ENCODE measurements at places on chromosomes 6 and 20. TPM values are rescaled to one million over a fixed set of nuclear protein-coding genes. Genes with fewer than 3 reads are reported as not detected.

- H3K27me3 ChIP-seq = no peaks in the 10 kb centered on the region
- H3K4me3 ChIP-seq = no peak overlapping the region
- peaks cover 53% of the 10 kb centered on the region for H3K36me3 ChIP-seq
- peak; percentile 62 for DNase-seq
- H3K4me1 ChIP-seq = no peaks in the 10 kb centered on the region
Measured at GRCh38 chr6:593139-593906, 63.6 kb downstream of the HUS1B start.

PANK2 gene
- total RNA-seq = 59.3 TPM

DNA sequence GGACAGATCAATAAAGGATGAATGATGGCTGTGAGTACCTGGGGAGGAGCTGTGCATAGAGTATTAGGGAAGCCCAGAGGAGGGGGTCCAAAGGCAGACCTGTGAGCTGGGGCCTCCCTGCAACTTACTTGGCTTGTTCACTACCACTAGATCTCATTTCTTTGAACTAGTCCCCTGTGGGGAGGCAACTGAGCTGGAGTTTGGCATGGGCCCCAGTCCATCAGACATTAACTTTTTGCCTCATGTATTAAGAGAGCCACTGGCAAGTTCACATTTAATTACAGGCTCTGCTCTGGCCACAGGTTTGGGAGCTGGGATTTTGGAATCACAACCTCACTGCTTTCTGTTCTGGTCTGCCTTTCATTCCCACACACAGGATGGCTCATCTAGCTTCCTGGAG, 254.1 kb downstream of the PRL start:
- no peak overlapping the region for H3K27ac ChIP-seq
- DNase-seq = no peak
- no peaks in the 10 kb centered on the region for H3K4me1 ChIP-seq
- H3K36me3 ChIP-seq = no peaks in the 10 kb centered on the region
- H3K4me3 ChIP-seq = no peak overlapping the region

GRCh38 chr6:169271877-169272216, 18.2 kb upstream of the THBS2 start:
- no peaks in the 10 kb centered on the region for H3K27me3 ChIP-seq
- no peaks in the 10 kb centered on the region for H3K4me1 ChIP-seq
- no peak overlapping the region for H3K27ac ChIP-seq
- no peaks in the 10 kb centered on the region for H3K36me3 ChIP-seq

- H3K4me3 ChIP-seq = no peak overlapping the region
- no peak for DNase-seq
- H3K27ac ChIP-seq = no peak overlapping the region
Measured at GRCh38 chr6:33294086-33294823, 4.5 kb downstream of the RGL2 start.

RAET1L gene
- not detected for total RNA-seq

DNA sequence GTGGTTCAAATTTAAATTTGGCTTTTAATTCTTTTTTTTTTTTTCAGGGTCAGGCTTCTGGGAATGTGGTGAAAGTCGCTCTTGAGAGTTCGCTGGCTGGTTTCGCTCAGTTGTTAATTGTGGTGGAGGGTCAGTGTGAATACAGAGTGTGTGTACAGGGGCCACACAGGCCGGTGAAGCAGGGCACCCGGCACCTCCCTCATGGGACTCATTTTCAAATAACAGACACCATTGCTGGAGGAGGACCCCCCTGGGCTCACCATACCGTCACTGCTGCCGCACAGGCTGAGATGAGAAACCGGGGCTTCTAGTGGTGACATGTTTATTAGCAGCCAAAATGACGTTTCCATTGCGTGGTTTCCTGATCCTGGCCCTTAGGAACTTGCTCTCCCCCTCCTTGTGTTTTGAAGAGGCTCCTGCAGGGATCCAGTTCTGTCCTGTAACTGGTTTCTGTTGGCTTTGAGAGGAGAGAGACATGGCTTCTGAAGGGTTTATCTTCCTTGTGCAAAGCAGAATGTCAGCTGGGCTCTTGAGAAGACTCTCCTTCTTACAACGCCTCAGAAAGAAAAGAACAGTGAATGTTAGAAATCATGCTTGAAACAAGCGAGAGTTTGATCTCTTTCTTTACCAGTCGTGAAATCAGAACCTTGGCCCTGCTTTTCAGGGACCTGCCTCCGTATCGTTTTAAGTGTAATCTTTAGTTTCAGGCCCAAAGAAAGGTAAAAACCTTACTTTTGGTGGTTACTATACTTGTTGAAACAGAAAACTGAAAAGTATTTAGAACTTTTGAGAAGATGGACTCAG, 37.8 kb downstream of the DUSP22 start:
- H3K27ac ChIP-seq = no peak overlapping the region
- H3K4me1 ChIP-seq = no peaks in the 10 kb centered on the region
- H3K4me3 ChIP-seq = no peak overlapping the region
- no peaks in the 10 kb centered on the region for H3K36me3 ChIP-seq
- no peak for DNase-seq
